Activated T-cell treated with anti-CD3 and anti-CD28 coated beads for 4 hours (primary cell): ENCODE measurements at places on chromosomes 12 and 14.

- no peak for DNase-seq
Observed at GRCh38 chr12:46402941-46403718, 30.6 kb upstream of the SLC38A2 start.

DNA sequence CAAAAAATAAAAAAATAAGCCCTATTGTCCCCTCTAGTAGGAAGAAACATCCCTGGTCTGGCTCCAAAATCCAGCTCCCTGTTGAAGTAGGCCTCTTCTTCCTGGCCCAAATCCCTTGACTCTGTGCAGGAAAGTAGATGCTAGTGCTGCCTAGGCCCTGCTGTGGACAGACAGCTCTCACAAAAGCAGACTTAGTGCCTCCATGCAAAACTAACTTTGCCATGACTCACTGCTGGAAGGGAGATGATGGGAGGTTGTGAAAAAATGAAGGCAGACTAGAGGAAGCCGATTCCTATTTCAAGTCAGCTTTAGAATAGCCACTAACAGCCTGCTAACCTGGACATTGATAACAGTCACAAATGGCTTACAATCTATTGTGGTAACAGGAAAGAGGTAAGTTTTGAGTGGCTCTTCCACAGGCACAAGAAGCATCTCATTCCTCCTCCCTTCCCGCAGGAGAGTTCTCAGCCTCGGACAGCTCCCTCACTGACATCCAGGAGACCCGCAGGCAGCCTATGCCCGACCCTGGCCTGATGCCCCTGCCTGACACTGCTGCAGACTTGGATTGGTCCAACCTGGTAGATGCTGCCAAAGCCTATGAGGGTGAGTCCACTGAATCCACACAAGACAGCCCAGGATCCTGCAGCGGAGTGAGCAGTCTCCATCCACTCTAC is 198.9 kb upstream of the RGS6 start:
- DNase-seq, result no peak

GRCh38 chr12:4432878-4433744 is 12.5 kb downstream of the FGF6 start:
- DNase-seq, result no peak

GRCh38 chr12:4268329-4269181 is 5.0 kb upstream of the CCND2 start:
- no peak for DNase-seq

DNA sequence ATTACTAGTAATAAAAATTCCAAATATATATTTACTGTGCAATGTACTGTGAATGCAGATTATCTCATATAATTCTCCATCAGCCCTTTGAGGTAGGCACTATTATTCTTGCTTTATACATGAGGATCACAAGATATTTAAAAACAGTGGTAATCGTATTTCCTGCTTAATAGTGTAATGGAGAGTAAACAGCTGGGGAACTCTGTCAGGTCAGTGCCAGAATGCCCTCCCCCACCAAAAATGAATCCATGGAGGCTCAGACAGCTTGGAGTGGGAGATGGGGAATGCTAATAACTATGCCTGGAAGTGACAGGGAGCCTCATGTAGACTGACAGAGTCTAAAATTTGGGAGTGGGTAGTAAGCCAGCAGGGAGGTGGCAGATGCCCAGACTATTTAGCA is 153.6 kb downstream of the PAH start:
- no peak for DNase-seq

- DNase-seq, result no peak
Observed at GRCh38 chr14:97854918-97855317, 1057.7 kb downstream of the VRK1 start.

DNA sequence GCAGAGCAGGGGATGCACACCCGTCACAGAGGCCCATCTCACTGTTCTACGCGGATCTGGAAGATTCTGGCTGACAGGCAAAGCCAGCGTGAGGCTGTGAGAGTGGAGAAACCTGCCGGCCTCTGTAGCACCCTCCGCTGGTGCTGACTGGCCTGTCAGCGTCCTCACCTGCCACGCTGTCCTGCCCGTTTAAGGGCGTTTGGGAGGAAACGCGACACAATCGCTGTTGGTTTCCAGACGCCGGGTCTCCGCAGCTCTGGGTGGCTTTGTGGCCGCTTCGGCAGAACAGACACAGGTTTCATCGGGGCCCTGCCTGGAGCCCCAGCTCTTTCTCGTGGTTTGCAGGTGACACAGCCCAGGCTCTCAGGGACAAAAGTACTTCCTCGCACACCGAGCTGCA is 70.6 kb downstream of the NOC4L start:
- no peak for DNase-seq

DNA sequence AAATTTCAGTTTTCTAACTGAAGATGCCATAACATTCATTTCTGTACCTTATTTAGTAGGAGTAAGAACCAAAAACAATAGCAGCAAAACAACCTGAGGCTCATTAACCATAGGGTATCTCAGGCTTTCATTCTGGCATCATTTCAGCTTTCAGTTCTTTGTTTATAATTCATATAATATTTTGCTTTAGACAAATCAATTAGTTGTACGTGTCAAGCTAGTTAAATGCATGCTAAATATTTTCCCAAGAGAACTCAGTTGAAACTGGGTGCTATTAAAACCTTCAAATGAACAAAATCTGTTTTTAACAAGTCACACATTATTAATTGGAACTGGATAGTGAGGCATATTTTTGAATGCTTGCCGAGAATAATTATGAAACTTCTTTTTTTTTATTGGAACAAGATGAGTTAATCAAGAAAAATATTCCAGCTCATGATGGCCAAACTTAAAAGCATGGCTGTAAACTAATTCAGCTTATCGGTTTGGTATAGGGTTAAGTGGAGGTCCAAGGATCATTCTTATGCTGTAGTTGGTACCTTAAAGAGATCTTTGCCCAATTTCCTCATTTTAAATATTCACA is 442.7 kb downstream of the BTG1 start:
- DNase-seq, result no peak

- DNase-seq, result no peak
Observed at GRCh38 chr12:96195845-96196451, 1.8 kb downstream of the ELK3 start.
